ENCODE measurements at places on chromosomes 1 and 21.

DNA sequence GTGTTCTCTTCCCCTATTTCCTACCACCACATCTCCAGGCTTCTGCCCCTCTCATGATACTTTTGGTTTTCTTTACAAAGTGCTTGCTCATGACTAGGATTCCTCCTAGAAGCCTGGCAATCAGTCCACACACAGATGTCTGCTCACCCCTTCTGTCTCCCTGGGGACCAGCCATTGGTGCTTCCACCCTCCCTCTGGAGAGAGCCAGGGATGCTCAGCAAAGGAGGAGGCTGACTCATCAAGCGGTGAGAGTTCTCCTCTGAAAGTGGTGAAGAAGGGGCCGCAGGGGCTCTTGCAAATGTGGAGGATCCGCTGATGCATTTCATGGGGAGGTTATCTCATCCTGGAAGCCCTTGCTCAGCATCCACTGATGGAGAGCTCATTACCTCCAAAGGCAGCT lies 14.5 kb downstream of the NT5C1A start:
- DNase-seq = no peak

GRCh38 chr1:88779880-88780279 lies 95.8 kb downstream of the PKN2 start:
- DNase-seq = no peak

GRCh38 chr1:1117469-1117831 lies 1.6 kb upstream of the C1orf159 start:
- no peak for DNase-seq

DNA sequence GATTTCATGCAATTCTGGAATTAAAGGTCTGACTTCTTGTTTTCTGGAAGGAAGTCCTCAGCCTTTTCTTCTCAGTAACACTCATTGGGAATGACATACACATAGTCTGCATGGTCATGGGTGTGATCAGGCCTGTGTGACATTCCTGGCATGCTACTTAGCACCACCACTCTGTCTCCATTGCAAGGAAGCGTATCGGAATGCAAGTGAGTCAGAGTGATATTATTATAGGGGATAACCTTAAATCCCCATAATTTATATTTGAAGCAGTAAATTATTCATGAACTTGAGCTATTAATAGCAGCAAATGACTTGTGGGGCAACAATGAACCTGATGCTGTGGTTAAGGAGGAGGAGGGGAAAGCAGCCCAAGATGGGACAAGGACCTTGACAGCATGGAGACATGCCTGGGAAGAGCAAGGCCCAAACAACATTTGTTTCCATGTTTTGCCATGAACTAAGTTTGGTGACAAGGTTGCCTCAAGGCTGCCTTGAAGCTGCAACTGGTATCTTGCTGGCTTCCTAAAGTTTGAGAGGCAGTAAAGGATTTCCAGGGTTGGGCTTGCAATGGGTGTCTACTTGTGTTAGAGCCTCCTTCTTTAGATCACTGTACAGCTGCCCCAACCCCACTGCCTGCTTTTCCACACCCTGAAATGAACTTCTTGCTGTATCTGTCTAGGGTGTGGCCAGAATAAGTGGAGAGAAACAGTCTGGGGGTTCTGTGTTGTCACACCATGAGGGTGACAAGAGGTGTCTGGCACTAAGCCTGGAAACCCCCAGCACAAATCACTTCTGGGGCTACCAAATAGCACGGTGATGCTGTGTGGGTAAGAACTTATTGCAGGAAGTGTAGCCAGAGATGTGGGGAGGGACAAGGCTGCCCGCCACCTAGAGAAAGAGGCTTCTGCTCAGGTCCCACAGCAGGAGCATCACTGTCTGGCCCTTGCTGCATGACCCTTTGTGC lies 4.6 kb downstream of the MAB21L3 start:
- DNase-seq = peak; percentile 63

DNA sequence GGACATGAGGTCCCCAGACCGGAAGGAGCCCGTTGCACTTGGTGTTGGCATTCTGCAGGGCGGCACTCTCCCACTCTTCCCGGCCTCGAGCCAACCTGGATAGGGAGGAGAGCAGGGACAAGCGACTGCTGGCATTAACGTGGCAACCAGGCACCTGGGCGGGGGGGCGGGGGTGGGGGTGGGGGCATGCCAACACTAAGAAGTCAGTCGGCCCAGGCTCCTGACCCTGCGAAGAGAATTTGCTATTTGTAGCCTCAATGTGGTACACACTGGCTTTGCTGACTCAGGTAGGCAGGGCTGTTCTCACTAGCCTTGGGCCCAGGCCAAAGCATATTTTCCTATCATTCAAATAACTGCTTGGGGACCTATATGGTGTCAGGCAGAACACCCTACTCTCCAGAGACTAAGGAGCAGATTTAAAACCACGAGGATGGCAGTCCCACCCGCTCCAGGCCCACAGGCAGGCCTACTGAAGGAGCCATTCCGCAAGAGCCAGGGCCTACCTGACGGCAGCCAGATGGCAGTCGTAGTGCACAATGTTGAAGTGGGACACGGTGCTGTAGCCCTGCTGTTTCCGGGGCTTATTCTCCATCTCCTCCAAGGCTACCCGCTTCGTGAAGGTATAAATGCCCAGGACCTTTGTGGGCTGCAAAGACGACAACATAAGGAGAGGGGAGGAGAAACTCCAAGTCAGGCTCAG lies 123.7 kb downstream of the UBR4 start:
- DNase-seq = no peak

DNA sequence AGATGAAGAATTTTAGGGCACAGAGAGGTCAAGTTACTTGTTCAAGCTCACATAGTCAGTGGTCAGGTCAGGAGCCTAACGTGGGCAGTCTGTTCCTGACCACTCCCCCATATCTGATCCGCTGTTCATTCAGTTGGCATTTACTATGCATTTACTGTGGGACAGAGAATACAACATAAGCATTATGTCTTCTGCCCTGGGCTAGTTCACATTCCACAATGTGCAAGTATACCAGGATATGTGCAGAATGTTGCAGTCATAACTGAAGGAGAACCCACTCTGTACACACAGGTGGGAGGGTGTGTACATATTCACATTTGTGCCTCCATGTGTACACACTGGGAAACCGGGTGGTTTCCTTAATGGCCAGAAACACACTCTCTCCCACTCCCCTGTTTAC lies 309.6 kb downstream of the PRDM2 start:
- DNase-seq = no peak

GRCh38 chr1:6007318-6008083 lies 15.3 kb upstream of the NPHP4 start:
- no peak for DNase-seq

DNA sequence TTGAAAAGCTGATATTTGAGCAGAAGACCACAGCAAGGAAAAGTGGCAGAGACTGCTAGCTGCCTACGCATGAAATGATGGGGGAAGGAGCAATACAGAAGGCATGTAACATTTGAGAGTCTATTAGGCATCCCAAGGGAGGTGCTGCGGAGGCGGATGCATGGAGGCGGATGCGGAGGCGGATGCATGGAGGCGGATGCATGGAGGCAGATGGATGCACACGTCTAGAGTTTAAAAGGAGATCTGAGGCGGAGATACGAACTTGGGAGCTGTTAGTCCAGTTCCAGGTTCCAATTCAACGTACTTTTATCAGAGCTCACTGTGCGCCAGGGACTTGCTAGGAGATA lies 744 bp upstream of the DDX20 start:
- no peak for DNase-seq

GRCh38 chr1:231157311-231157710 lies 4.5 kb upstream of the TRIM67 start:
- DNase-seq = no peak

- no peak for DNase-seq
Observed at GRCh38 chr1:60655679-60656355, 426.5 kb upstream of the NFIA start.

- no peak for DNase-seq
Observed at GRCh38 chr21:45316871-45317397, 29.2 kb upstream of the POFUT2 start.

DNA sequence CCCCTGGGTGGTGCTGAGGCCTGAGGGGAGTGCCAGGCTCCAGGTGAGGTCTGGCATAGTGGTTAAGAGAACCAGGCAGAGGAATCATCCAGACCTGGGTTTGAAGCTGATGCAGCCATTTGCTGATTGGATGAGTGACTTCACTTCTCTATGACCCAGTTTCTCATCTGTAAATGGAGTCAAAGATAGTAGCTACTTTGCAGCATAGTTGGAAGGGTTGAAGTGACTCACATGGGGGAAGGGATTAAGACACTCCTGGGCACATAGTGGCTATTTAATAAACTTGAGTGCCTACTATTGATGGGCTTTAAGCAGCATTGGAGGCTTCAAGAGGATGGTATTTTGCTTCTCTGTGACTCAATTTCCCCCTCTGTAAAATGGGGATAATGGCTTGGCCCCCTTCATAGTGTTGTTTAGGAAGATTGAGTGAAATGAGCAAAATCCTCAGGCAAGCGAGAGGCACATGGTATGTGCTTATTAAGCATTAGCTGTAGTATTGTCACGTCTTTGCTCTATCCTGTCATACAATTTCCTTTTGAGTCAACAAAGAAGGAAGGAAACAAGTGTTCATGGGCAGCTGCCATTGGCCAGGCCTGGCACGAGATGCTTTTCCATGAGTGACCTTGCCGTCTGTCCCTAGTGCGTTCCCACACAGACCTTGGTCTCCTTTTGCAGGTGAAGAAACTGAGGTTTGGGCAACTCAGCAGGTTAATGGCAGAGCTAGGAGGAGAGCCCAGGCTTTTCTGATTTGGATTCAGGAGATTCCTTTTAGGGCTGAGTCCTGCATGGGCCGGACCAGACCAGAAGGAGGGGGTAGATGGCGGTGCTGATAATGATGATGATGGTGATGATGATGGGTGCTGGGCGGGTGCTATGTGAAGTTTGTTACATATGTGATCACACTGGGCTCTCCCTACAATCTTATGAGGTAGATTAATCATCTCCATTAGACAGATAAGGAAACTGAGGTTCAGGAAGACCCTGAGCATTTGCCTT lies 131.1 kb upstream of the WNT4 start:
- DNase-seq = no peak

GRCh38 chr1:208527156-208527555 lies 283.0 kb upstream of the PLXNA2 start:
- no peak for DNase-seq

DNA sequence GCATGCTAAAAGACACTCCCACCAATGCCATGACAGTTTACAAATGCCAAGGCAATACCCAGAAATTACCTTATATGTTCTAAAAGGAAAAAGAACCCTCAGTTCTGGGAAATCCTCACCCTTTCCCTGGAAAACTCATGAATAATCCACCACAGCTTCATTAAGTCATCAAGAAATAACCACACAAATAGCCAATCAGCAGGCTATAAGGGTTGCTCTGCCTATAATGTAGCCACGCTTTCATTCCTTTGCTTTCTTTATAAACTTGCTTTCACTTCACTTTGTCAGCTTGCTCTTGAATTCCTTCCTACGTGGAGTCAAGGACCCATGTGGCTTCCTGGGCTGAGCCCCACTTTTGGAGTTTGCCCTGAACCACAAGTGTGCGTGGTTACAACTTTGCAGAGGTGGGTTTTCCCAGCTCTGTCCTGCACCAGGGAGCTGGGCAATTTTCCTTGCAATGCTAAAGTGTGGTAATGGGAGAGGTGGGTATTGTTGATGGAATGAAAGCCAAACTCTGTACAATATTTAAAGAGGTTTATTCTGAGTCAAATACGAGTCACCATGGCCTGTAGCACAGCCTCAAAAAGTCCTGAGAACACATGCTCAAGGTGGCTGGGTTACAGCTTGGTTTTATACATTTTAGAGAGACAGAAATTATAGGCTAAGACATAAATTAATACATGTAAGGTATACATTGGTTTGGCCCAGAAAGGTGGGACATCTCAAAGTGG lies 42.2 kb upstream of the COG2 start:
- no peak for DNase-seq

- peak; percentile 25 for DNase-seq
Observed at GRCh38 chr1:35030756-35031446, 844 bp downstream of the ZMYM6 start.

DNA sequence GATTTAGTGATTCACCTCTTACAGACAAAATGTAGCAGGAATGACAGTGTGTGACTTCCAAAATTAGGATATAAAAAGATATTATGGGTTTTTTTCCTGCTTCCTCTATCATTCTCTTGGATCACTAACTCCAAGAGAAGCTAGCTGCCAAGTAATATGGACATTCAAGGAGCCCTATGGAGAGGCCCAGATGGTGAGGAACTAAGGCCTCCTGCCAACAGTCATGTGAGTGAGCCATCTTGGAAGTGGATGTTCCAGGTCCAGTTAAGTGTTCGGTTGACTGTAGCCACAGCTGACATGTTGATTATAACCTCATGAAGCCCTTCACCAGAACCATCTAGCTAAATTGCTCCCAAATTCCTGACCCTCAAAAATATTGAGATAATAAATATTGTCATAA lies 38.8 kb downstream of the CD160 start:
- DNase-seq = no peak

DNA sequence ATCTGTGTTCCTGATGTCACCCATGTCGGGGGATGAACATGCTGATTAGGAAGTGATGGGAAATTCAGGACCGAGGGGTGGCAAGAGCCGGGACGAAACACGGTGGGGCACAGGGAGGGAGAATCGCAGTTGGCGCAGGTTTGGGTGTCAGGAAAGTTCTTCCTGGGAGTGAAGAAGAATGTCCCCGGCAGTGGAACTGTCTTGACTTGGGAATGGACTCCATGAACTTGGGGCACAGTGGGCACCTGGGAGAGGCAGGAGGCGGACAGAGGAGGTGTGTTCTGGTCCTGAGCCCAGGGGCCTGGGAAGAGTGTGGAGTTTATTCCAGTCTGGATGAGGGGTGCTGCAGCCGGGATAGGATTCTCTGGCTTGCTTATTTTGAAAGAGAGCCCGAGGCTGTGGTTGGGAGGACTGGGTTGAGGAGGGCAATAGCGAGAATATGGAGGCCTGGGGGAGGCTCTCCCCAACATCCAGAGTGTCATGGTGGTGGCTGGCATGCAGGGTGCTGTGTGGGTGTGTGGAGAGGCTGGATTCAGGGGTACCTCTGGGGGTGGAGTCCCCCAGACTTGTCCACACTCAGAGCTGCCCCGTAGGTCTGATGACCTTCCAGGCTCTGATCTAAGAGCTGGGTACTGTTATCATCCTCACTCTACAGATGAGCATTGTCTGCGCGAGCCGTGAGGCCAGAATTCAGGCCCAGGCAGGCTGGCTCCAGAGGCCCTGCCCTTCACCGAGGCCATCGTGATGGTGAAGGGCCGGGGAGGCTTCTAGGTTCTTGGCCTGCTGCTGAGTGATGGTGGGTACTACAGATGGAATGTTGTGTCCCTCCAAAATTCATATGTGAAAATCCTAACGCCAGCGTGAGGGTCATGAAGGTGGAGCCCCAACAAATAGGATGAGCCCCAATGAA lies 274.5 kb upstream of the C1orf174 start:
- DNase-seq = no peak

- no peak for DNase-seq
Observed at GRCh38 chr1:201059401-201059800, 35.9 kb upstream of the KIF21B start.

DNA sequence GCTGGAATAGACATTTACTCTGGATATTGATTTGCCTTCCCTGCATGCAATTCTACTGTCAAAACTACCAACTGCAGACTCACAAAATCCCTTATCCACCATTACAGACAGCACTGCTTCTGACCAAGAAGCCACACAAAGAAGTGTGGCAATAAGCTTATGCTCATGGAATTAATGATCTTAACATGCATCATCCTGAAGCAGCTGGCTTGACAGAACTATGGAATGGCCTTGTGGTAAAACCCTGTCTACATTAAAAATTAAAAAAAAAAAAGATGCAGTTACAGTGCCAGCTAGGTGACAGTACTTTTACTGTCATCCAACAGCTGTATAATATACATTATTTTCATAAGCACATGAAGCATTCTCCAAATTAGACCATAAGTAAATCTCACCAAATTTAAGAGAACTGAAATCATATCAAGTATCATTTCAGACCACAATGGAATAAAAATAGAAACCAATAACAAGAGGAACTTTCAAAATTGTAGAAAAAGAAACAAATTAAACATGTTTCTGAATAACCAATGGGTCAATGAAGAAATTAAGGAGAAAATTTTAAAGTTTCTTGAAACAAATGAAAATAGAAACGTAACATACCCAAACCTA lies 70.7 kb downstream of the SCMH1 start:
- DNase-seq = no peak
